ENCODE measurements at places on chromosomes 11 and 22.

DNA sequence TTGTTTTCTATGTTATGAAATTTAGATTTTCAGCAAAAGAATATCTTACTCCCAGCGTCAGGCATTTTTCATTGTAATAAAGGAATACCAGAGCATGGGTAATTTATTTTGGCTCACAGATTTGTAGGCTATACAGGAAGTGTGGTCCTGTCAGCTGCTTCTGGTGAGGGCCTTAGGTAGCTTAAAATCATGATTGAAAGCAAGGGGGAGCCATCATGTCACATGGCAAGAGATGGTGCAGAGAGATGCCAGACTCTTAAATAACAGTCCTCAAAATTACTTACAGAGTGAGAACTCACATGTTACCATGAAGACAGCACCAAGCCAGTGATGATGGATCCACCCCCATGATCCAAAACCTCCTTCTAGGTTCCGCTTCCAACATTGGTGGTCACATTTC lies 825.0 kb upstream of the CHORDC1 start:
- DNase-seq, result no peak

DNA sequence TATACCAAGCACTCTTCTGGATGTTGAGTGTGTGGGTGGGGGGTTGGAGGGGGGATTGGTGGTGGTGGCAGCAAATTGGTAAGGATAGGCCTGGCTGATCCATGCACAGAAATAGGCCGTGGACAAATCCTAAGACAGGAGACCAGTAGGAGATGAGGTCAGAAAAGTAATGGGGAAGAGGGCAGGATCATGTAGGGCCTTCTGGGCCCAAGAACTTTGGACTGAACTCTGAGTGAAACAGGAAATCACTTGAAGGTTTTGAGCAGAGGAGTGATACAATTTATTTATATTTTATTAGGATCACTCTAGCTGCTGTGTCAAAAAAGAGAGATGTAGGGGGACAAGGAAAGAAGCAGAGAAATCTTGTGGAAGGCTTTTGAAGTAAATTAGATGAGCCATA lies 28.7 kb downstream of the TSG101 start:
- DNase-seq, result no peak

DNA sequence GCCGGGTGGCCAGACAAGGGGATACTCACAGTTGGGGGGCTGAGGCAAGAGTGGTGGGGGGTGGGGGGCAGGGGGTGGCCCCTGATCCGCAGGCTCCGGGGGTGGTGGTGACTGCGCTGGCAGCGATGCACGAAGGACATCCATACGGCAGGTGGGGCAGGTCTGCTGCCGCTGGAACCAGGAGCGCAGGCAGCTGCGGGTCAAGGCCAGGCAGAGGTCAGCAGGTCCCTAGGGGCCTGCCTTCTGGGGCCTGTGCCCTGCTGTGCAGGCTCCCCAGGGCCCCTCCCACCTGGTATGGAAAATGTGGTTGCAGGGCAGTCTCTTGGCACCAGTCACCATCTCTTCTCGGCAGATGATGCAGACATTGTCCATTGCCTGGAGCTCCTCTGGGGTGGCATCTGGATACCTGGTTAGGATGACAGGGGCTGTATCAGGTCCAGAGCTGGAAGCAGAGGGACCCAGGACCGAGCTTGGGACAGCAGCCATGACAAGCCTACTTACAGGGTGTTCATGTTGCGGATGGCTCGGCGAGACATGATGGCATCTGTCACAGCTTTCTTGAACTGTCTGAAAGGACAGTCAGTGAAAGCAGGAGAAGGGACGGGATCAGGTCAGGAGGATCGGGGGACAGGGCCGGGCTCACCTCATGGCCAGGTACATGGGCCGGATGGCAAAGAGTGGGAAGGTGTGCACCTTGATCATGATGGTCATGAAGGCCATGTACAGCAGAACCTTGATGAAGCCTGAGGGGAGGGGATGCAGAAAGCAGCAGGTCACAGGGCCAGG lies 3.5 kb downstream of the SYVN1 start:
- no peak for DNase-seq

DNA sequence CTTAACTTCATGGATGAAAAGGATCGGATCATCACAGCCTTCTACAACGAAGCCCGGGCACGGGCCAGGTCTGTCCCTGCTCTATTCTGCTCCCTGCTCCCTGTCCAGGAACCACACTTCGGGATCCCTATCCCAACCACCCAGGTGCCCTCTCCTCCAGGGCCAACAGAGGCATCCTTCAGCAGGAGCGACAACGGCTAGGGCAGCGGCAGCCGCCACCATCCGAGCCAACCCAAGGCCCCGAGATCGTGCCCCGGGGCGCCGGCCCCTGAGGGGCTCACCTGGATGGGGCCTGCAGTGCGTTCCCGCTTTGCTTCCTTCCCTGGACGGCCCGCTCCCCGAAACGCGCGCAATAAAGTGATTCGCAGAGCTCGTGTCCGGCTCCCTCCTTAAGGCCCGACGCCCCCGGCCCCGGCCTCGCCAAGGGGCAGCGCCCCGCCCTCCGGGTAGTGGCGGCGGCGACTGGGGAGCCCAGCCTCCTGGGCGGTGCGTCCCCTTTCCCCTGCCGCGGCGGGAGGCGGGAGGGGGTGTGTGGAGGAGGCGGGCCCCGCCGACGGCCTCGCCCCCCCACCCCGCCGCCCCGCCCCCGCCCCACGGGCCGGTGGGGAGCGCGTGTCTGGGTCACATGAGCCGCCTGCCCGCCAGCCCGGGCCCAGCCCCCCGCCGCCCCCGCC lies at the start of gene VEGFB:
VEGFB (plus strand) TSS at position 672 of the 674 bp plus-strand sequence. CDS start 250 bp downstream, outside the sequence.
- peak; percentile 71 for DNase-seq

GRCh38 chr11:95898782-95899181 lies 25.1 kb downstream of the MTMR2 start:
- DNase-seq, result no peak

DNA sequence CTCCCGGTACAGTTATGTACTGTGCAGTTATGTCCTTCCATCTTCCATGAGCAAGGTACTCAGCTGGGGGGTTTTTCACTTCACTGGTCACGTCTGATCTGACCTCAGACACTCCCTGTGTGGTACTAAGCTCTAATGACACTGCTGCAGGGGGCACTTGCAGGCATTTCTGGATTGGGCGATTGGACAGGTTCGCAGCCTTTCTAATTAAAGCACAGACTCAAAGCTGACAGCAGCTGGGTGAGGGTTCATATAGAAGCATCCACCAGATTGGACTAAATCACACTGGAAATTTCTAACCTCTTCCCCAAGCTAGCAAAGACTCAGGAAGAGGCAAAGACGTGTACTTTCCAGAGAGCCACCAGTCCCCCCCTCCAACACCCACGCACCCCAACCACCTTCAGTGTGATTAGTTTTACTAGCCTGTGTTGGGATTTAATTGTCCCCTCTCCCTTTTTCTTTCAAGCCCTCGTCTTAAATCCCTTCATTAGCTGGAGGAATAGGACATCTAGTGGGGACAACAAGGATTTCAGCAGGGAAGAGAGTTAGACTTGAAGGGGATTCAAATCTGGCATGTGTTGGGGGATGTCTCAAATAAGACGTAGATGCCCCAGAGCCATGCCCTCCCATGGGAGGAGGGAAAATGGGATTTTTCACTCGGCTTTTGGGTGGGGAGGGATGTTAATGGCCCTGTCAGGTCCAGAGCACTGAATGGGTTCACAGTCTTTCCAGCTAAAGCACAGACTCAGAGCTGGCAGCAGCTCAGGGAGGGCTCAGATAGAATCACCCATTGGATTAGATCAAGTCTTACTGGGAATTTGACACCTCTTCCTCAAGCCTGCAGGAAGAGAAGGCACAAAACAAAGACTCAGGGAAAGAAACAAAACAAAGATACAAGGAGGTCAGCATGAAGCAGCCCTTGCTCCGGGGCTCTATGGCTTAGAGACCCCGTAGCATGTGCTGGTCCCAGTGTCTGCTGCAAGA lies 10.9 kb downstream of the INS start:
- no peak for DNase-seq
